Activated CD4-positive, alpha-beta T cell treated with anti-CD3 and anti-CD28 coated beads, Interleukin-2, amount 50 U/mL, for 48 hours (primary cell): ENCODE measurements at places on chromosomes 1 and 21.

DNA sequence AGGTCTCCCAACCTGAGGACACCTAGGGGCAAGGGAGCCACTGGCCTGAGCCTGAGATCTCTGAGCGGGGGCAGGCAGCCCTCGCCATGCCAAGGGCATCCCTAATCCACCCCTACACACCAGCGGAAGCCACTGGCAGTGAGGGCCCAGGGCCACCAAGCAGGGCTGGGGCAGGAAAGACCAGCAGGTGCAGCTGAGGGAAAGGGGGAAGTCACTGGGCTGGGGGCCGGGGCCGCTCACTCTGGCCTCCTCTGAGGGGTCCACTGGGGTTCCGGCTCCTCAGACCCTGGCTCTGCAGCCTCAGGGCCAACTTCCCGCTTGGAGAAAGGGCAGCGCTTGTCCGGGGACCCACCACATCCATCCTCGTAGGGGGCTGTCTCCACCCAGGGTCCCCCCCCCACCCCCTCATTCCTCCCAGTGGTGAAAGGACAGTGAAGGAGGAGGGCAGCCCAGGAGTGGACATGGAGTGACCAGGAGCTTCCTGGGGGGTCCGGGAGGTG lies 42.5 kb upstream of the ACTRT2 start:
- no peak for DNase-seq

GRCh38 chr1:114274621-114275317 lies 121.1 kb upstream of the SYT6 start:
- no peak for DNase-seq

DNA sequence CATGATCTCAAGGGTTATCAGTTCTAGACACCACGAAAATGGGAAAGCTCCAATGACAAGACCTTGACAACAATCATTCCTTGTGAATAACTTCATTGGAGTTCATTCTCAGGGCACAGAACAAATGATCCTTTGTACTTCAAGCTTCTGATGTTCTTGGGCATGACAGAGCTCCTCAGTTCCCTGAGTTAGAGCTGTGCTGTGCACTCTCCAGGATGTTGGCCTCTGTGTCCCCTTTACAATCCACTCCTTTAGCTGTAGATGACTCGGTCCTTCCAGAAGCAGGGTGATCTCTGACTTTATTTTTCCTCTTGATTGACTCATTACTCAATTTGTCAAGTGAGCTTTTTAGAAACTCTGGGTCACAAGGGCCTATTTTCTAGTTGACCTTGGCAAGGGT lies 3.9 kb upstream of the FAM78B start:
- no peak for DNase-seq

GRCh38 chr21:32101277-32101676 lies 177.6 kb downstream of the MIS18A start:
- DNase-seq: no peak

DNA sequence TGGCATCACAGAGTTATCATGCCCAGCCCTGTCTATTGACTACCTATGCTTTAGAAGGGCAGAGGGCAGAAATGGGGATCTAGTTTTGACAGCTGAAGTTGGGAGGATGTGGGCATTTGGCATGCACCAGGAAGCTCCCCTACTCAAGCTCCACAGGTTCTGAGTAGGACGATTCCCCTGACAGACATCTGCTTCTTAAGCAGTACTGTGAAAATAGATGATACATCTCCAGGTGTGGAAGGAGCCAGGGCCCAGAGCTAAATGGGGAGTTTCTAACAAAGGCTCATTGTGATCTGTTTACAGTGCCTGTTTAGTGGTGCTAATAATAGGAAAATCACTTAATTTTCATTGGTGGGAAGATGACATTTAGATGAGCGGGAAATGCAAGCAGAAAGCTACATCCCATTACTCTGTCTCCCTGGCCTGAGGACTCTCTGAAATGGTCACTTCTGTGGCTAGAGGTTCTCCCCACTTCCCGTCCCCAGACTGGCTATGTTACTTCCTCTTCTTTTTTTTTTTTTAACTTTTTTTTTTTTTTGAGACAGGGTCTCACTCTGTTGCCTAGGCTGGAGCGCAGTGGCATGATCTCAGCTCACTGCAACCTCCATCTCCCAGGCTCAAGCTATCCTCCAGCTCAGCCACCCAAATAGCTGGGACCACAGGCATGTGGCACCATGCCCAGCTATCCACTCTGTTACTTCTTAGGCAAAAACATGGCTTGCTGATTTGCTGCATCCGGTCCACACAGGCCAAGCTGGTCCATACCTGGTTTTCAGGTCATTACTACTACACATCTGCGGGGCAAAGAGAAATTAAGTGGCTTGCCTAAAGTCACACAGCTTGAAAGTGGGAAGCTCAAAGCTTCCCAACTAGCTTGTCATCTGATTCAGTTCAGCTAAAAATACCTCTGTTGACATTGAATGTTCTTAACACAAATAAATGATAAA lies 23.2 kb upstream of the CNIH3 start:
- no peak for DNase-seq

DNA sequence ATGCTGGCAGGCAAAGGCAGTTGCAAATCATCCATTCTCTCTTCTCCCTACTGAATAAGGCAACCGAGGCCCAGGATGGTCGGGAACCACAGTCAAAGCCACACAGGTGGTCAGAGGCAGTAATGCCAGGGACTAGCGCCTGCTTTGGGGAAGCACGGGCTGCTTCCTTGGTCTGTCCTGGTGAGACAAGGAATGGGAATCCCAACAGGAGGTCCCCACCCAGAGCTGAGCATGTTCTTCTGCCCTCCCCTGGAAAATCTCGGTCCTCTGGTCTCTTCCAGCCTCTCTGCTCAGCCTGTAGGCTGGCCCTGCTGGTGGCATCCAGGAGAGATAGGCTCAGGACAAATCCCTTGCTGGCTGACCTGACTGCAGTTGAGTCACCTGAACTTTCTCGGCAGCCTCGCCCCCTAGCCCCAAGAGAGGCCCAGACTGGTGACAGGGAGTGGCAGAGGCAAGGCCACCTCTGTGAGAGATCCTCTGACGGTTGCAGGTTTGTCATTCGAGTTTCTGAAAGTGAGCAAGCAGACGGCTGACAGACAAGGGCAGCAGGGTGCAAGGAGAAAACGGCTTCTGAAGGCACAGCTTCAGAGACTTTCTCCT lies 5.8 kb downstream of the OLIG1 start:
- DNase-seq: no peak

DNA sequence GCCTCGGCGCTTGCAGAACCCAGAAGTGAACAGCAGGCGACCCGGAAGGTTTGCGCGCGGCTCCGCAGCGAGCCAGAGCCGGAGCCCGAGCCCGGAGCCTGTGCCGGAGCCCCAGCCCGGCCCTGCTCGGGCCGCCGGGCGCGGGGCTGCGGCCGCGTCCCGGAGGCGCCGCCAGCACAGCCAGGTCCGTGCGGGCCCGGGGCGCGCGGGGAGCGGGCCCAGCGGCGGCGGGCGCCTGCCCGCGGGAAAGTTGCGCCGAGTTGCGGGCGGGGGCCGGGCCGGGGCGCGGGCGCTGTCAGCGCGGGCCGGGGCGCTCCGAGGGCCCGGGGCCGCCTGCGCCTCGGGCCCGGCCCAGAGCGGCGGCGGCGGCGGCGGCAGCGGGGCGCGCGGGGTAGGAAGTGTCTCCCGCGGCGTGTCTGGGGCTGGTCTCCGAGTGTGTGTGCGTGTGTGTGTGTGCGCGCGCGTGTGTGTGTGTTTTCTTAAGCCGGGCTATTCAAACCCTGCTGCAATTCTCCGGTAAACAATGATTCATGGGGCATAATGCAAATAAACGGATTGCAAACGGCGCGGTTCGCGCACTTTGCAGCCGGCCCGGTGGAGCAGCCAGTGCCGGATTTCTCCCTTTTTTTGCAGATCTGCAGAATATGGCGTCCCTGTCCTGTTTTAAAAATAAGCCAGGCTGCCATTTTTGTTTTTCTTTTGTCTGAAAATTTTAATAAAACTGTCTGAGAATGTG lies at the start of gene ZNF362:
Gene ZNF362 (plus strand): TSS at position 22 of the 736 bp plus-strand sequence. CDS start 14,083 bp downstream, outside the sequence.
- peak; percentile 67 for DNase-seq

GRCh38 chr1:198880818-198881597 lies 242.2 kb downstream of the PTPRC start:
- no peak for DNase-seq

DNA sequence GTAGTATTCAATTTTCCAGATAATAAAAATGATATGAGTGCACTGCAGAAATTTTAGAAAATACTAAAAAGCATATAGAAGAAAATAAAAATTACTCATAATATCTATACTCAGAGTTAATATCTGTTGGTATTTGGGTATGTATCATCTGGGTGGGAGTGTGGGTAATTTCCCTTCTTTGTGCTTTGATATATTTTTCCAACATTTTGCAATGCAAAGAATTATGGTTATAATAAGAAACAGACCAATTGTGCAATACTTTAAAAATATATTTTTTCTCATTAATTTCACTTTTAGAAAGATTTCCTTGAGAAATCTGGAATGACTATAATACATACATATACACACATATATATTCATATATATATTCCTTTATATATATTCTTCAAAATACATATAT lies 665.7 kb downstream of the ADGRL2 start:
- no peak for DNase-seq

GRCh38 chr1:238404921-238405320 lies 514.2 kb upstream of the ZP4 start:
- DNase-seq: no peak

DNA sequence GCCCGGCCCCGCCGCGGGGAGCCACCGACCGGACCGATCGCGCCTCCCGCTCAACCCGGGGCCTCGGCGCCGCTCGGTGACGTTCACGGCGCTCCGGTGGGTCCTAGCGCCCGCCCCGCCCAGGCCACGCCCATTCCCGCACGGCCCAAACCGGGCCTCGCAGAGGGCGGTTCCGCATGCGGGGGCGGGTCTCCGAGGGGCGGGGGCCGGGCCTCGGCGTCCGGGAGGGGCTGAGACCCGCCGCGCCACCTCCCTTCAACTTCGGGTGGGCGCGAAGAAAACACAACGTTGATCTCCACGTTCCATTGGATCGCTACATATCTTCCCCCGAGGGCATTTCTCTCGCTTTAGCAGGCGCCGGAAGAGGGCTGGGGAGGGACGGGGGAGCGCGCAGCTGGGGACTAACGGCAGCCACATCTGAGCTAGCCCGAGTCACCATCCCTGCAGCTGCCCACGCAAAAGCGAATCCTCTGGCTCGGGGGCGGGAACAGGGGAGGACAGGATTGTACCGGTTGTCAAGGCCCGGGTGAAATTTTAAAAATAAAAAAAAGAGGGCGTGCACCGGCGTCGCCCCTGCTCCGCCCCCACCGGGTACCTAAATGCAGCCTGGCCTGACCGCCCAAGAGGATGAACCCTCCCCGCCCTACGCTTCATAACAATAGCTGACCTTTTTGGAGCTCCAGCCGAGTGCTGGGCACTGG lies at the start of gene MAD2L2:
Gene MAD2L2 (minus strand): TSS at position 78 of the 701 bp plus-strand sequence. CDS start 547 bp downstream, outside the sequence.
- peak; percentile 93 for DNase-seq

DNA sequence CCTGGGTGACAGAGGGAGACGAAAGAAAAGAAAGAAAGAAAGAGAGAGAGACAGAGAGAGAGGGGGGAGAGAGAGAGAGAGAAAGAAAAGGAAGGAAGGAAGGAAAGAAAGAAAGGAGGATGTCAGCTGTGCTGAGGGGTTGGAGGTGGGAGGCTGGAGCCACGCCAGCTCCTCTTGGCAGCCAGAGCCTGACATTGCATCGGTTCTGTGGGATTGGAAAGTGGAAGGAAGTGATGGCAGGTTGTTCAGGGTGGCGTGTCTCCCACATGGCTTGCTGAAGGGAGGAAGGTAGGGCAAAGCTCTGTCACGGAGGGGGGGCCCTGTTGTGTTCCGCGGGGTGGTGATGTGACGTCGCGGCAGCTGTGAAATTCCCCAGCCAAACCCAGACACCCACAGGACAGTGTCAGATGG lies 30.7 kb downstream of the EIF2D start:
- peak; percentile 72 for DNase-seq

GRCh38 chr21:14876524-14876840 lies 188.3 kb downstream of the NRIP1 start:
- no peak for DNase-seq

- DNase-seq: no peak
Observed at GRCh38 chr1:209150114-209150513, 433.4 kb upstream of the CAMK1G start.

DNA sequence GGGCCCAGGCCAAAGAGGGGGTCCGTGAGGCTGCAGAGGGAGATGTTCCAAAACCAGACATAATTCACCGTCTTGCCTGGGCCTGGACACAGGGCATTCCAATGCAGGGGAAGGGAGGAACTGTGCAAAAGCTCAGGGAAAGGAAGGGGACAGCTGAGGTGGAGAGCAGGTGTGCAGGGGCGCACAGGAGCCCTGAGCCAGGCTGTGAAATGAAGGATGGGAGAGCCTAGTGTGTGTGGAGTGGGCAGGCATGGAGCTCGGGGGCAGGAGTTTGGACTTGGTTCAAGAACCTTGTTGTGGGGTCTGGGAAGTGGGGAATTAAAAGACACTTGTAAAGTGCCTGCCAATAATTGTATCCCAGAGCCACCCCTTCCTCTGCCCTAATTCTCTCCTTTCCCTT lies 2.3 kb downstream of the TNNI1 start:
- no peak for DNase-seq

DNA sequence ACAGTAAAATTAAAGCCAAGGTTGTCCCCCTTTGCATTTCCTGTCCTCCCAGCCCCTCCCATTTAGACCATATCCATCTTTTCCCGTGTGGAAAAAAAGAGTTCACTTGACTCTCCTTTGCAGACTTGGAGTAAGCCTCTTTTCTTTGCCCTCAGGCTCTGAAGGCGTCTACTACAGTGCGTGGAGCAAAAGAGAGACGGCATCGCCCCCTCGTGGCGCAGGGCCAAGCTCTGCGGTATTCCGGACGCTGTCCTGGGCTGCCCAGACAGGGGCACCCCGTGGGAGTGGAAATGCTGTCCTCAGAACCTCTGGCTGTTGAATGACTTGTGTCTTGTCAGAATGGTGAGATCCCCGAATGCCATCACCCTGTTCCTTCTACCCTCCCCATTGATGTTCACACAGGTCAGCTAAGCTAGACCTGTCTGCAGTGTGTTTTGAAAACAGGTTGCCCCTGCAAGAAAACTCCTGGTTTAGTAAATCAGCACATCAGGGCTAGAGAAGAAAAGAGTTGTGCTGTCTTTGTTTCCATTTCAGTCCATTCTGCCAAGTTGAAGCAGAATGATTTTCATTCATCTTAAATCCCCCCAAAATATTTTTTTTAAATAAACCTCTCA lies 12.3 kb upstream of the GJA8 start:
- peak; percentile 80 for DNase-seq
